ENCODE measurements at places on chromosomes 16 and 17.

GRCh38 chr17:2889256-2889655 is 93.0 kb downstream of the RAP1GAP2 start:
- DNase-seq = no peak
- H3K27me3 ChIP-seq = no peaks in the 10 kb centered on the region
- no peak overlapping the region for H3K27ac ChIP-seq

DNA sequence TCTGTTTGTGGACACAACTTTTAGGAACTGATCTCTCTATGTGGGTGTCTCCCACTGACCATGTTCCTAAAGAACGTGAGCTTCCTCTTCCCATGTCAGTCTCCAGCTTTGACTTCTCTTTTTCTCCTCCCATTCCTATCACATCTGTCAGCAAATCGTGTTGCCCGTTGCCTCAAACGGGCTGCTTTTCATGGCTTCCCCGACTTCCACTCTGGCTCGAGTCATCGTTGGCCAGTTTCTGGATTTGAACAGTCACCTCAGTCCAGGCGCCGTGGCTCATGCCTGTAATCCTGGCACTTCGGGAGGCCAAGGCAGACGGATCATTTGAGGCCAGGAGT is 5.4 kb downstream of the ABCC1 start:
- H3K4me1 ChIP-seq = peaks cover 76% of the 10 kb centered on the region
- H3K27me3 ChIP-seq = no peaks in the 10 kb centered on the region
- no peak for DNase-seq
- H3K27ac ChIP-seq = peak overlapping the region; percentile 52
- peaks cover 25% of the 10 kb centered on the region for H3K36me3 ChIP-seq

DNA sequence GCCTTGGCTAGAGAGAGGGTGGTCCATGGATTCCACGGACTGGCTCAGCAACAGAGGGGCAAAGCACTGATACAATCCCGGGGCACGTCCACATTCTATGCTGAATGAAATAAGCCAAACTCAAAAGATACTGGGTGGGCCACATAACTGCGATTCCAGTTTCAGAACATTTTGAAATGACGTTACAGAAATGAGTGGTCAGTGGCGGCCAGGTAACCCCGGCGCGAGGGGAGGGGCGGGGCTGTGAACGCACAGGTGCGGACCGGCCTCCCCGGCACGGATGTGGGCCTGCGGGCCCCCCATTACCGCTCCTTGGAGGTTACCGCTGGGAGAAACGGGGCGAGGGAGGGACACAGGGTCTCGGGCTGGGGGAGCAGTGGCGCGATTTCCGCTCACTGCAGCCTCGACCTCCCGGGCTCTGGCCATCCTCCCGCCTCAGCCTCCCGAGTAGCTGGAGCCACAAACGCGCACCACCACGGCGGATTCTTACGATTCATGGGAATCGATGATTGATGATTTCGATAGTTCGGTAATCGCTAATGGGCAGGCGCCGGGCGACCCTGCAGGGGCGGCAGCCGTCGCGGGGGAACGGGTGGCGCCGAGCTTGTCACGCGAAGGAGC is 559 bp downstream of the MVD start:
- H3K36me3 ChIP-seq = peaks cover 4% of the 10 kb centered on the region
- DNase-seq = peak; percentile 56
- peak overlapping the region; percentile 85 for H3K4me3 ChIP-seq
- H3K27me3 ChIP-seq = no peaks in the 10 kb centered on the region

GRCh38 chr16:63787014-63787413 is 1334.8 kb downstream of the CDH11 start:
- DNase-seq = no peak
- H3K27ac ChIP-seq = no peak overlapping the region
- no peaks in the 10 kb centered on the region for H3K27me3 ChIP-seq
- H3K4me1 ChIP-seq = no peaks in the 10 kb centered on the region

GRCh38 chr17:75065562-75066151 is 18.6 kb downstream of the KCTD2 start:
- no peak overlapping the region for H3K4me3 ChIP-seq
- peaks cover 27% of the 10 kb centered on the region for H3K4me1 ChIP-seq
- H3K36me3 ChIP-seq = peaks cover 6% of the 10 kb centered on the region
- DNase-seq = no peak
- peak overlapping the region; percentile 14 for H3K27ac ChIP-seq

DNA sequence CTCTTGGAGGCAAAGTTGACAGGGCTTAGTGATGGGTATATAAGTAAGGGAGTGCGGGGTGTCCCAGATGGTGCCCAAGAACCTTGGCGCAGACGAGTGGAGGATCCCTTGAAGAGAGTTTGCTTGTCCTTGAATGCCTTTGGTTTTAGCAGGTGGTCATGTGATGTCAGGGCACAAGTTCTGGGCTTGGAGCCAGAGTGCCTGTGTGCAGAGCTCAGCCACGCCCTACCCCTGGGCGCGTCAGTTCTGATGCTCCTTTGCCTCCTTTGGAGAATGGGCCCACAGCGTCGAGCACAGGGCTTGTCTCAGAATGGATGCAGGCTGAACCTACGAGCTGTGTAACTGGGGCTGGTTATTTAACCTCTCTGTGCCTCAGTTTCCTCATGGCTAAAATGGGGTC is 412.2 kb upstream of the EEF2KMT start:
- H3K27ac ChIP-seq = no peak overlapping the region
- no peaks in the 10 kb centered on the region for H3K36me3 ChIP-seq
- DNase-seq = no peak
- no peaks in the 10 kb centered on the region for H3K4me1 ChIP-seq
- no peak overlapping the region for H3K4me3 ChIP-seq

DNA sequence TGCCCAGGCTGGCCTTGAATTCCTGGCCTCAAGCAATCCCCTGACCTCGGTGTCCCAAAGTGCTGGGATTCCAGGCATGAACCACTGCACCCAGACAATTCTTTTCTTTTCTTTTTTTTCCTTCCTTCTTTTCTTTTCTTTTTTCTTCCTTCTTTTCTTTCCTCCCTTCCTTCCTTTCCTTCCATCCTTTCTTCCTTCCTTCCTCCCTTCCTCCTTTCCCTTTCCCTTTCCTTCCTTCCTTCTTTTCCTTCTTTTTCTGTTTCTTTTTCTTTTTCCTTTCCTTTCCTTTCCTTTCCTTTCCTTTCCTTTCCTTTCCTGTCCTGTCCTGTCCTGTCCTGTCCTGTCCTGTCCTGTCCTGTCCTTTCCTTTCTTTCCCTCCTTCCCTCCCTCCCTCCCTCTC is 44.6 kb downstream of the PLCG2 start:
- H3K4me1 ChIP-seq = peaks cover 61% of the 10 kb centered on the region
- H3K36me3 ChIP-seq = peaks cover 17% of the 10 kb centered on the region
- peak overlapping the region; percentile 93 for H3K27ac ChIP-seq
- no peak overlapping the region for H3K4me3 ChIP-seq
- no peak for DNase-seq

GRCh38 chr16:71569621-71570020 is 7.3 kb downstream of the TAT start:
- H3K4me3 ChIP-seq = no peak overlapping the region
- peaks cover 13% of the 10 kb centered on the region for H3K4me1 ChIP-seq
- H3K27ac ChIP-seq = no peak overlapping the region
- no peak for DNase-seq

GRCh38 chr17:17235212-17236174 is 1.5 kb downstream of the FLCN start:
- peaks cover 29% of the 10 kb centered on the region for H3K4me1 ChIP-seq
- peak overlapping the region; percentile 85 for H3K4me3 ChIP-seq
- peaks cover 2% of the 10 kb centered on the region for H3K36me3 ChIP-seq
- no peak for DNase-seq
- H3K27ac ChIP-seq = peak overlapping the region; percentile 24

GRCh38 chr16:87740441-87740840 is 25.3 kb downstream of the KLHDC4 start:
- no peaks in the 10 kb centered on the region for H3K4me1 ChIP-seq
- H3K4me3 ChIP-seq = no peak overlapping the region
- no peak for DNase-seq
- no peaks in the 10 kb centered on the region for H3K27me3 ChIP-seq
- H3K27ac ChIP-seq = peak overlapping the region; percentile 47
- peaks cover 7% of the 10 kb centered on the region for H3K36me3 ChIP-seq

DNA sequence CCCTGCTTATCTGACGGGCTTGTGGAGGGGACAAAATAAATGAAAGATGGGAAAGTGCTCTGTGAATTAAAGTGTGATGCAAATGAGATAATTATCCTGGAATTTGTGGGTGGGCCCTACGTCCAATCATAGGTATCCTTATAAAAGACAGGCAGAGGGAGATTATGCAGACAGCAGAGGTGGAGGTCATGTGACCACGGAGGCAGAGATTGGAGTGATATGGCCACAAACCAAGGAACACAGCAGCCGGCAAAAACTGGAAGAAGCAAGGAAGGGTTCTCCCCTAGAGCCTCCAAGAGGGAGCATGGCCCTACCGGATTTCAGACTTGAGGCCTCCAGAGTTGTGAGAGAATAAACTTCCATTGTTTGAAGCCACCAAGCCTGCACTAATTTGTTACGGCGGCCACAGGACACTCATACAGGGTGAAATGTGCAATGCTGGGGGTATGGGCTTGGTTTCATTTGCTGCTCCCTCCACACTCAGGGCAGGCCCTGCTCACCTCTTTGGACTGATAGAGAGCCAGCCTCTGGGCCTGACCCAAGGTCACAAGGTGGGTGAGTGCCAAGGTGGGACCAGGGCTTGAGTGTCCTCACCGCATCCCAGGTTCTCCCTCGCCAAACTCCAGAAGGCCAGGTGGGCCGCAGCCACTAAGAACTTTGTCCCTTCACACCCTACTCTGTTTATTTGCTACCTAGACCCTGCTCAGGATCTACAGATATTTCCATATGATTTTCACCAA is 149.6 kb upstream of the TNRC6C start:
- no peaks in the 10 kb centered on the region for H3K4me1 ChIP-seq
- DNase-seq = no peak
- H3K27ac ChIP-seq = no peak overlapping the region

GRCh38 chr17:9979463-9979995 is 74.5 kb upstream of the RCVRN start:
- no peak overlapping the region for H3K27ac ChIP-seq
- no peaks in the 10 kb centered on the region for H3K36me3 ChIP-seq
- no peak for DNase-seq
- no peak overlapping the region for H3K4me3 ChIP-seq
- H3K27me3 ChIP-seq = no peaks in the 10 kb centered on the region

GRCh38 chr17:74444406-74444805 is 12.5 kb downstream of the GPRC5C start:
- DNase-seq = no peak
- peaks cover 12% of the 10 kb centered on the region for H3K27me3 ChIP-seq
- H3K4me3 ChIP-seq = no peak overlapping the region
- H3K4me1 ChIP-seq = peaks cover 4% of the 10 kb centered on the region
- H3K36me3 ChIP-seq = no peaks in the 10 kb centered on the region

DNA sequence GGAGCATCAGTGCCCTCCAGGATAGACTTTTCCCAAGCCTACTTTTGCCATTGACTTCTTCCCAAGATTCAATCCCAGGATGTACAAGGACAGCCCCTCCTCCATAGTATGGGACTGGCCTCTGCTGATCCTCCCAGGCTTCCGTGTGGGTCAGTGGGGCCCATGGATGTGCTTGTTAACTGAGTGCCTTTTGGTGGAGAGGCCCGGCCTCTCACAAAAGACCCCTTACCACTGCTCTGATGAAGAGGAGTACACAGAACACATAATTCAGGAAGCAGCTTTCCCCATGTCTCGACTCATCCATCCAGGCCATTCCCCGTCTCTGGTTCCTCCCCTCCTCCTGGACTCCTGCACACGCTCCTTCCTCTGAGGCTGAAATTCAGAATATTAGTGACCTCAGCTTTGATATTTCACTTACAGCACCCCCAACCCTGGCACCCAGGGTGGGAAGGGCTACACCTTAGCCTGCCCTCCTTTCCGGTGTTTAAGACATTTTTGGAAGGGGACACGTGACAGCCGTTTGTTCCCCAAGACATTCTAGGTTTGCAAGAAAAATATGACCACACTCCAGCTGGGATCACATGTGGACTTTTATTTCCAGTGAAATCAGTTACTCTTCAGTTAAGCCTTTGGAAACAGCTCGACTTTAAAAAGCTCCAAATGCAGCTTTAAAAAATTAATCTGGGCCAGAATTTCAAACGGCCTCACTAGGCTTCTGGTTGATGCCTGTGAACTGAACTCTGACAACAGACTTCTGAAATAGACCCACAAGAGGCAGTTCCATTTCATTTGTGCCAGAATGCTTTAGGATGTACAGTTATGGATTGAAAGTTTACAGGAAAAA is 9.7 kb upstream of the CYLD start:
- no peak overlapping the region for H3K4me3 ChIP-seq
- no peak for DNase-seq
- H3K36me3 ChIP-seq = peaks cover 29% of the 10 kb centered on the region
- no peak overlapping the region for H3K27ac ChIP-seq

DNA sequence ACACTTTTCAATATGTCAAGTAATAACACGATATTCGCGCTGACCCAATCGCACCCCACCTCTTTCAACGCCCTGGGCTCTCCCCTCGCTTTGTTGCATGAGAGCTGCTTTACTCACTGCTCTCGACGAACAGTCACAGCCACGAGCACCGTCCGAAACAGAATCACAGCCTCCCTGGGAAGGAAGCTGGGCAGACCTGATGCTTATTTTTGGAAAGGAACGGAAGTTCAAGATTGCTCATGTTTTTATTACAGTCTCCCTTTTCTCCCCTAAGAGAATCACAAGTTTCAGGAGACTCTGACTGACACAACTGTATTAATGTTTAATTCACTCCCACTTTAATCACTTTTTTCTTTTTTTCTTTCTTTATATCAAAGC is 67.8 kb downstream of the ANKRD11 start:
- H3K36me3 ChIP-seq = peaks cover 50% of the 10 kb centered on the region
- peak; percentile 71 for DNase-seq
- H3K4me1 ChIP-seq = peaks cover 83% of the 10 kb centered on the region
- peak overlapping the region; percentile 46 for H3K4me3 ChIP-seq
- H3K27ac ChIP-seq = peak overlapping the region; percentile 84

DNA sequence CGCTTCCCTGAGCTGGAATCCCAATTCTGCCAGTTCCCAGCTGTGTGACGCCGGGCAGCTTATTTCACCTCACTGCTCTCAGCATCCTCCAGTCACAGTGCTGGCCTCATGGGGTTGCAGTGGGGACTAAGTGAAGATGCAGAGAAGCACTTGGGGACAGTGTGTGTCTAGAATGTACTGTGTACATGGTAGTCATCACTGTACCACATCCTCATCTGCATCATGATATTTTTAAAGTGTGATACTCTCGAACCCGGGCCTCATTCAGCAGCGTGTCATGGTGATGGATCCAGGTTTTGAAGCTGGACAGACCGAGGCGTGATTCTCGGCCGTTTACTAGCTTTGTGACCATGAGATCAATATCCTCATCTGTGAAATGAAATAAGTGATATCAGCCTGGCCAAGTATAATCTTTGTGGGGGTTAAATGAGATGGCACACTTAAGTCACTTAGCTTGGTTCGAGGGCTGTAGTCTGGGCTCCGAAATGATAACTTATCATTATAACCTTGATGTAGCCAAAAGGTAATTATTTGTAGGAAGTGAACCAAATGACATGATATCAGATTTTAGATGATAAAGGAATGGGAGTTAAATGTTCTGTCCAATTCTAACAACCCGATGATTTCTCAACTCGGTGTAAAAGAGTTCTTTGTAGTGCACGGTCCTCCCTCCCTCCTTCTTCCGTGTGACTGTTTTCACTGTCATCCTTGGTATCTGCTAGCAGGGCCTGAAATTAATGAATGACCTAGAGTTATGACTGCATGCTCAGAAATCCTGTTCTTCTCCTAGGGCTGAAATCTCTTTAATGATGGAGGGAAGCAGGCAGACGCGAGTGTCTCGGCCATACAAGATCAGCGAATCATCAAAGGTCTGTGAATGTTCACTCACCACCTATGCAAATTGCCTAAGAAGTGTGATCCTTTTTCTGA is 2.0 kb downstream of the KLHL36 start:
- H3K27me3 ChIP-seq = peaks cover 16% of the 10 kb centered on the region
- H3K4me1 ChIP-seq = peaks cover 41% of the 10 kb centered on the region
- no peak for DNase-seq
- H3K4me3 ChIP-seq = peak overlapping the region; percentile 8
- H3K27ac ChIP-seq = no peak overlapping the region
- H3K36me3 ChIP-seq = peaks cover 27% of the 10 kb centered on the region
